ENCODE measurements at places on chromosomes 2 and 18. TPM values are rescaled to one million over a fixed set of nuclear protein-coding genes. Genes with fewer than 3 reads are reported as not detected.

Gene SLC8A1
- 1.7 TPM for total RNA-seq

Gene LRATD1
- total RNA-seq: 0.31 TPM

Gene LOXHD1
- 0.11 TPM for total RNA-seq

Gene UGT1A3
- total RNA-seq: not detected

Gene HOXD1
- total RNA-seq: not detected

Gene SAG
- not detected for total RNA-seq

Gene KCNK3
- total RNA-seq: not detected

Gene BOLL
- not detected for total RNA-seq

Gene GDF7
- total RNA-seq: 0.04 TPM

Gene RPE
- 71.6 TPM for total RNA-seq
